ENCODE measurements at places on chromosomes 16 and 17.

DNA sequence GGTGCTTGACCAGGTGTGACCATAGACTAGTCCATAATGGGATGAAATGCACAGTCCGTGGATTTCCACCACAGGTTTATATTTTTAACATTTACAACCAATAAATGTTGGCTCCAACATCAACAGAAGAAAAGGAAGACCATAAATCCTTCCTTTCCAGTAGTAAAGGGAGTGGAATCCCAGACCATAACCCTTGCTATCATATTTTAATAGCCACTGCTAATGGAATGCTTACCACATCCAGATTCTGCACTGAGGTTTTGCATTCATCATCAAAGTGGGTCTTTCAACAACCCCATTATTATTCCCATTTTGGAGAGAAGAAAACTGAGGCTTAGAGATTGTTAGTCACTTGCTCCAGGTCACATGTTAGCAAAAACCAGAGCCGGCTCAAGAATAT, 106.7 kb downstream of the FOXL1 start:
- no peak for DNase-seq

- no peak for DNase-seq
These were observed 215.7 kb downstream of the IRX3 start for GRCh38 chr16:54070789-54071343.

- no peak for DNase-seq
These were observed 18.9 kb downstream of the RPRML start for GRCh38 chr17:46960152-46960551.

GRCh38 chr17:10931133-10931532, 93.2 kb upstream of the PIRT start:
- DNase-seq: no peak

DNA sequence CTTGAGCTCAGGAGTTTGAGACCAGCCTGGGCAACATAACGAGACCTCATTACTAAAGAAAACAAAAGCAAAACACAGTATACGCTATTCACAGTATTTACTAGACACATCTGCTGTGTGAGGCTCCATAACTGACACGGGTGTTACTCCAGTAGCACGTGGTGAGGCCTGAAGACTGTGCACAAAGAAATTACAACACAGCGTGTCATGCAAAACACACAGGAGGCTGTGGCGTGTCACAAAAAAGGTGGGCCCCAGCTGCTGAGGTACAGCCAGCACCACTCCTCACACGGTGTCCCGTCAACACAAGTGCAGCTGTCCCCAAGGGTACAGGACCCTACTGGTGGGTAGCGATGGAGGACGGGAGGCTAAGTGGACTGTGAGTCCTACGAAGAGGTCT, 2.7 kb downstream of the CYBC1 start:
- no peak for DNase-seq

GRCh38 chr16:81523387-81524115, 78.9 kb downstream of the CMIP start:
- no peak for DNase-seq

GRCh38 chr17:66422186-66422585, 119.8 kb downstream of the PRKCA start:
- DNase-seq: no peak

DNA sequence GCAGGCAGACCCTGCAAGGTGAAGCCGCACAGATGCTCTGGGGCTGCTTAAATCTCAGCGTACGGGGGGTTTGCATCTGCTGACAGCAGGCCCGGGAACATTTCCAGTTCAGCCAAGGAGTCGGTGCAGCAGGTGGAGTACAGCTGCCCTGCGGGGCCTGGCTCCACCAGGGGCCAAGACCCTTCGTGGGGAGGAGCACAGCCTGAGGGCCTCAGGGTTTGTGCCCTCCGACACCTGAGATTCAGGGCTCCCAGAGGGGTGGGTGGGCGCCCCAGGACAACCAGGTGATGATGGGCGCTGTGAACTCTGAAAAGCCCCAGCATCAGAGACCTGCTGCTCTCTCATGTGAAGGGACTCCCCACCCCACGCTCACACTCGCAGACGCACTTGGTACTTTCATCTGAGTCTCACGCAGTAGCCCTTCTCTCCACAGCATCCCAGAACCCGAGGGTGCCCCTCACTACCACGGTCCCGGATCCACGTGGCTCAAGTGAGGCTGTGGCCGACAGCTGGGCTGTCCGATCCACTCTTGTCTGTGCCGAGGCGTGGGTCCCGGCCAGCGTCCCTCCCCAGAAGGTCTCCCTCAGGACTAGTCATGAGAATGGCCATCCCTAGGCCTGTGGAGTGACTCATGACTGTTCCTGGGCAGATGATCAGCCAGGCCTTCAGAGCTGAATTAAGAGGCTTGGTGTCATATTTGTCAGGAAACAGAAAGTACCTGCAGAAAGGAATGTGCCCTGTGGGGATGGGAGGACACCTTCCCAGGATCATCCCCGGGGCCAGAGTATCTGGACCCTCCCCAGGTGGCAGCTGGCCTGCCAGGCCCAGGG, 29.6 kb downstream of the ACSF3 start:
- no peak for DNase-seq

GRCh38 chr16:55690841-55691240, 35.1 kb downstream of the SLC6A2 start:
- no peak for DNase-seq

- DNase-seq: no peak
These were observed 41.7 kb downstream of the PEMT start for GRCh38 chr17:17549732-17550366.

All from ascending aorta (tissue), 2 donors.